COR-L47 (cell line): ENCODE measurements at places on chromosomes 7 and 10.

DNA sequence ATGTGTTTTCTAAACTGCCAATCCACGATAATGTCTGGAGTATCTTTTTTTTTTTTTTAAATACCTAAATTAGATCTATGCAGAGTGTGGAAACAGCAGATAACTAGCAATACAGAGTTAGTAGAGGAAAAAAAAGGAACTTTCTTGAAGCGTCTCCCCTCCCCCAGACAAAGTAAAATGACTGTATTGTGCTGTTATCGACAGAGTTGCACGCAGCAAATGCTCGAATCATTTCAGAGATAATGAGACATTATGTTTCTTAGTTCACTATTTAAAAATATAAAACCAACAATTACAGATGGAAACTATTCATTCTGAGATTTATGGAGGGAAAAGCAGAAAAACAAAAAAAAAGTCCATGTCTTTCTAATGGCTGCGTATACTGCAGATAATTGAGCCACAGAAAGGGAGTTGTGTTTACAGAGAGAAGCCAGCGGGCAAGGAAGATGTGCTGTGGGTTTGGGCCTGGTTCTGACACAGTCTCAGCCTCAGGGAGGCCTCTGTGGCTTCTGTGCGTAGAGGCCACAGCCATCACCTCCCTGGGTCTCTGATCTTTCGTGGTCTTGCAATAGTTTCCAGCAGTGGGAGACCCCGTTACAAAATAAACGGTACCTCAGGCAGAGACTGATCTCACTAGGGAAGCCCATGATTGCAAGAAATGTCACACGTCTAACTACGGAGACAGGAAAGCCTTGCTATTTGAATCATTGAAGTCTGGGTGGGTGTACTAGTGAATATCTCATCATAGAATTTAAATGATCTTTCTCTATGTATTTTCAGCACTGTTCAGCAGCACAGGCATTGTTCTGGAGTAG is 19.1 kb upstream of the KLF6 start:
- DNase-seq = no peak

DNA sequence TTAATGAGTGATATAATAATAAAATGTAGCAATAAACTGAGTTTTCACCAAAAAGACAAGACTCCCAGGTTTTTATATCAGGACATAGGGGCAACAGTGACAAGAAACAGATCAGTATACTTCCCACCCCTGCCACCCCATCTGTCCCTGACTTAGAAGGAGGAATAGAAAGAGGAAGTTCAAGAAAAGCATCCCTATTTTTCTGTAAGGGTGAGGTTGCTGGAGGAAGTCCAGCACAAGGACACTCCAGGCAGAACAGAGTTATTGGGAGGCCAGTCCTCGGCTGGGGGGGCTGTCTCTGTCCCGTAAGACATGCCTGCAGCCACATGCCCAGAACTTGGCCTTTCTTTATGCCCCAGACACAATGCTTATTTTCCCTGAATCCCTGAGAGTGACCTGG is 16.5 kb upstream of the TLX1 start:
- DNase-seq = no peak

GRCh38 chr7:105493923-105494315 is 28.2 kb downstream of the PUS7 start:
- no peak for DNase-seq

- no peak for DNase-seq
Measured at GRCh38 chr7:2470204-2471021, 5.8 kb downstream of the GRIFIN start.

GRCh38 chr10:17125206-17125893 is 4.3 kb downstream of the CUBN start:
- no peak for DNase-seq

DNA sequence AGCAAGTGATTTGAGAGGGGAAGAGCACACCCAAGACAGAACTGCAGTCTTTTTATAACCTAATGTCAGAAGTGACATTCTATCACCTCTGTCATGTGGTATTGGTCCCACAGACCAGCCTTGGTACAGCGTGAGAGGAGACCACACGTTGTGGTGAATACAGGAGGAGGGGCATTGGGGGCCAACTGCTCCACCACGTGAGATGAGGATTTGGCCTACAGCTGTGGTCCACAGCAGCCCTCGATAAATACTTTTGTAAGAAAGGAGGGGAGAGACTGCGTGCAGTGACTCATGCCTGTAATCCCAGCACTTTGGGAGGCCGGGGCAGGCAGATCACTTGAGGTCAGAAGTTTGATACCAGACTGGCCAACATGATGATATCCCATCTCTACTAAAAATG is 243.1 kb downstream of the FGFR2 start:
- DNase-seq = no peak

GRCh38 chr7:109387530-109387929 is 817.9 kb downstream of the DNAJB9 start:
- DNase-seq = no peak

DNA sequence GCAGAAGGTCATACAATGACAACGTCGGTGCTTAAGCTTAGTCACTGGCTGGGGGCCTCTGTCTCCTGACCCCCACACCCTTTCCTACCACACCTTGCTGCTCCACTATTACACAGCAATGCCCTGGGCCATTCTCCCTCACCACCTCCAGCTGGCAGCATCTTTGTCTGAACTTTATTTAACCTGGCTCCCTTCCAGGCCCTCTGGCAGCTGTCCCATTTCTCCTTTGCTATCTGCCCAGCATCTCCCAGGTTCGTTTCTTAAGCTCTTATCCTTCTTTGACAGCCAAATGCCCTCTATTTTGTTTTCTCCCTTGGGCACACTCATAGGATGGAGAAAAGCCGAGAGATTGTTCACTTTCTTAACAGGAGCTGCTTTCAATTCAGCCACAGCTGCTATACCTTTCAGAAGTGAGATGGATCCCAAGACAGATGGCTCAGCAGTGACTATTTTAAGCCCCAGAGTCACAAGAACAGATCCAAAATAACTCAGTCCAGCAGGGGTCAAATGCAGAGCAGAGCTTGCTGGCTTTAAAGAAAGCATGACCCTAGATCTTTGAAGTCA is 1277.1 kb upstream of the AUTS2 start:
- peak; percentile 90 for DNase-seq

GRCh38 chr7:130822642-130823041 is 88.6 kb upstream of the KLF14 start:
- no peak for DNase-seq

GRCh38 chr10:33773253-33773573 is 438.7 kb upstream of the NRP1 start:
- no peak for DNase-seq

DNA sequence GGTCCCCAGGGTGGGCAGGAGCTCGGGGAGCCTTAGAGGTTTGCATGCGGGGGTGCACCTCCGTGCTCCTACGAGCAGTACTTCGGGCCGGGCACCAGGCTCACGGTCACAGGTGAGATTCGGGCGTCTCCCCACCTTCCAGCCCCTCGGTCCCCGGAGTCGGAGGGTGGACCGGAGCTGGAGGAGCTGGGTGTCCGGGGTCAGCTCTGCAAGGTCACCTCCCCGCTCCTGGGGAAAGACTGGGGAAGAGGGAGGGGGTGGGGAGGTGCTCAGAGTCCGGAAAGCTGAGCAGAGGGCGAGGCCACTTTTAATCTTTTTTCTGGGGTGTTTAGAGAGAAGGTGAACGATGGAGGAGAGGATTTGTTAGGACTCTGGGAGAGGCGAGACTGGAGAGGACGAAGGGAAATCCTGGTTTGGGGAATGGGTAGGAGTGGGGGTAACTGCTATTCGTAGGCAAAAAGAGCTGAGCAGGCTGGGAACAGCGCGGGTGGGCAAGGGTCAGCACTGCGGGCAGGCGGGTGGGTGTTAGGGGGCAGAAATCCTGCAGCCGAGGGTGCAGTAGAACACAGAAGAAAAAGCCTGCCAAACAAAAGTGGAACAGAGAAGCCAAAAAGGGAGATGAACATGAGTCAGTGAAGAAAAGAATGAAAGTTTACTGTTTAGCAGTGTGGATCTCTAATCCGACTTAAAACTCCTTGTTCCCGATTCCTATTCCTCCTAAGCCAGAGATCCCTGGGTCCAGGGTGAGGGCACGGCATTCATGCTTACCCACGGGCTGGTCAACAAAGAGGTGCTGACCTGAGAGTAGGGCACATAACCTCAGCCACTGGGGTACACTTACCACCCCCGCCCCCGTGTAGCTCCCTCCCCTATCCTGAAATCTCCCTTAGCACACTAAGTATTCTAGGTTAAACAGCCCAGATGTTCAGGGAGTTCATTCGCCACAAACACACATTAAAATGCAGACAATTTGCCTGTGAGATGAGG is 26.9 kb downstream of the PRSS2 start:
- DNase-seq = no peak

GRCh38 chr7:103715376-103716120 is 269.5 kb upstream of the SLC26A5 start:
- no peak for DNase-seq

DNA sequence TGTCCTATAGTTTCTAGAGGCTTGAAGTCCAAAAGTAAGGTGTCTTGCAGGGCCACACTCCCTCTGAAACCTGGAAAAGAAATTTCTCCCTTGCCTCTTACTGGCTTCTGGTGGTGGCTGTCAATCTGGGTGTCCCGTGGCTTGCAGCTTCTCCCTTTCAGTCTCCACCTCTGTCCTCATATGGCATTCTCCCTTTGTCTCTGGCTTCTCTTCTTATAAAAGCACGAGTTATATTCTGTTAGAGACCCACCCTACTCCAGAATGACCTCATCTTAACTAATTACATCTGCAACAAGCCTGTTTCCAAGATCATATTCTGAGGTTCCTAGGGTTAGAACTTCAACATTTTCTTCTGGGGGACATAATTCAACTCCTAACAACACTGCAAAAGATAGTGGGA is 3.4 kb upstream of the GLI3 start:
- DNase-seq = no peak

DNA sequence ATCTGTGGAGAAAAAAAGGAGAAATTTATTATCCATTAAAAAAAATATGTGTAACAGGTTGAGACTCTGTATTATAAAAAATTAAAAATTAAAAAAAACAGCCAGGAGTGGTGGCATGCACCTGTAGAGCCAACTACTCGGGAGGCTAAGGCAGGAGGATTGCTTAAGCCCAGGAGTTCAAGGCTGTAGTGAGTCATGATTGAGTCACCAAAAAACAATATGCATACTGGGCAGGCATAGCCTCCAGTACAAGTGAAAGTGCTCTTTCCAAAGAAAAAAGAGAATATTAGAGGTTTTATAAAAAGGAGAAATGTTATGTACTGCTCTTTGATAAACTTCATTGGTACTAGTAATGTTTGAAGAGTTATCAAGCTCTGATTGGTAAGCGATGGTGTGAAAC is 647.1 kb upstream of the ZWINT start:
- DNase-seq = no peak

DNA sequence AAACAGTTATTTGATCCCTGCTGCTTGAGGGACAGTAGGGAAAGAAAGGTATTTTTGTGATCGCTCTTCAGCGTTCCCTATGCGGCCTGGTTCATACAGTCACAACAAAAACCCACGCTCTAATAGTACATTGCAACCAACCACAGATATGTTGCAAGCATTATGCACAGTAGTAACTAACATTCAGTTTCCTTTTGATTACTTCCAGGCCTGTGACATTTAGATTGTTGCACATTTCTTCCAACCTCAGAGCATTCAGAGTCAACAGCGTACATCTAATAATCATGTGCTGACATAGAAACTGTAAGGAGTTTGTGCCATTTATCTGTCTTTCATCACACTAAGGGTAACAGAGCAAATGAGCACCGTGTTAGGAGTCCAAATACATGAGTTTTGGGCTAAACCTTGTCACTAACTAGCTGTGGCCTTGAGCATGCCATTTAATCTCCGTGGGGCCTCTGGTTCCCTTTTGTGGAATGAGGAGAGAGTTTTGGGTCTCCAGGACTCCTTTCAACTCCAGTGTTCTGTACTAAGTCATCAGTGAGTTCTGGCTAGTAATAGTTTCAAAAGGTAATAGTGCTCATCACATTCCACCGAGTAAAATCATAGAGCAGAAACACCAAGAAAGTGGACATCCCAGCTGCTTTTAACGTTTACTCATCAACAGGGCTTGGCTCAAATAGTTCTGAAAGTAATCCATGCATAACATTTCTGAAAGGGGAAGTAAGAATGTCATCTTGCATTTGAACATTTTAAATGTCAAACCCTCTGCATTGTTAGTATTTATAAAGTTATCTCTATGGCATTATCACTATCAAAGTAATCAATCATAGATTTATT is 99.0 kb upstream of the FZD1 start:
- DNase-seq = no peak

GRCh38 chr7:89602984-89603383 is 551.3 kb upstream of the STEAP1 start:
- DNase-seq = no peak

DNA sequence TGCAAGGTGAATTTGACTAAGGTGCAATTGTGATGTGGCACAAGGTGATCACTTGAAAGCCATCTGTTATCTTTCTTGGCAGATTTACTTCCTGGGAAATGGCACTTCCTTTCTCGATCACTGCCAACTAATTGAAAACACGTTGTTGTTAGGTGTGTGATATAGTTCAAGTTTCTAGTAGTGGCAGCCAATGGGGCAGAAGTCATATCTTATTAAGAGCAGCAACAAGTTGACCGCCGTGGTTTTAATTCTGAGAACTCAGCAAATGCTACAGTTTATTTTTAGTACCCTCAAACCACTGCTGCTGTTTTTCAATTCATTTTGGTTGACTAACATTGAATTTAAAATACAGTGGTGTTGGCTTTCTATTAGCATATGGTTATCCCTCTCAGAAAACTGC is 1.6 kb downstream of the CHN2 start:
- DNase-seq = no peak

DNA sequence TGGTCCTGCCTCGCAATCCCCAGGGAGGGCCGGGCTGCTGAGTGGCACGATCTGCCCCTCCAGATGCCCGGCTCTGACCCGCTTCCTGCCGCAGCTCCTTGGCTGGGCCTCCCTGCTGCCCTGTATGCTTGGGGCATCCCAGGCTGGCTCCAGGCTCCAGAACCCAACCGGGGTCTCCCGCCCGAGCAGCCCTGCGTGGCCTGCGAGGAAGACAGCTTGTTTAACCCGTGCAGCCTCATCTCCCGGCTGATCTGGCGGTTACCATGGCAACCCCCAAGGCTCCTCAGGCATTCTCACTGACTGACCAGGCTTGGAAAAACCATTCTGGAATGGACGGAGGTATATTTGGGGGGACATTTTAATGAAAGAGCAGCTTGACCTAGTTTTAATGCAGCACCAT is 232.4 kb upstream of the MYO3A start:
- DNase-seq = no peak

DNA sequence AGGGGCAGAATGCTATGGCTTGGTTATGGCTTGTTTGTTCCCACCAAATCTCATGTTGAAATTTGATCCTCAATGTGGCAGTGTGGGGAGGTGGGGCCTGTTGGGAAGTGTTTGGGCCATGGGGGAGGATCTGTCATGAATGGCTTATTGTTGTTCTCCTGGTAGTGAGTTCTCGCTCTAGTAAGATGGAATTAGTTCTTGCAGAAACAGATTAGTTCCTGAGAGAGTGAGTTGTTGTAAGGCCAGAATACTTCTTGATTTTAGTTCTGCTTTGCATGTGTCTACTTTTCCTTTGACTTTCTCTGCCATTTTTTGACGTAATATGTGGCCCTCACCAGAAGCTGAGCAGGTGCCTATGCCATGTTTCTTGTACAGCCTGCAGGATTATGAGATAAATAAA is 188.2 kb downstream of the KIF20B start:
- DNase-seq = no peak

- no peak for DNase-seq
Measured at GRCh38 chr10:22958338-22958737, 30.5 kb downstream of the ARMC3 start.
